ENCODE measurements at places on chromosomes 12 and 14.

DNA sequence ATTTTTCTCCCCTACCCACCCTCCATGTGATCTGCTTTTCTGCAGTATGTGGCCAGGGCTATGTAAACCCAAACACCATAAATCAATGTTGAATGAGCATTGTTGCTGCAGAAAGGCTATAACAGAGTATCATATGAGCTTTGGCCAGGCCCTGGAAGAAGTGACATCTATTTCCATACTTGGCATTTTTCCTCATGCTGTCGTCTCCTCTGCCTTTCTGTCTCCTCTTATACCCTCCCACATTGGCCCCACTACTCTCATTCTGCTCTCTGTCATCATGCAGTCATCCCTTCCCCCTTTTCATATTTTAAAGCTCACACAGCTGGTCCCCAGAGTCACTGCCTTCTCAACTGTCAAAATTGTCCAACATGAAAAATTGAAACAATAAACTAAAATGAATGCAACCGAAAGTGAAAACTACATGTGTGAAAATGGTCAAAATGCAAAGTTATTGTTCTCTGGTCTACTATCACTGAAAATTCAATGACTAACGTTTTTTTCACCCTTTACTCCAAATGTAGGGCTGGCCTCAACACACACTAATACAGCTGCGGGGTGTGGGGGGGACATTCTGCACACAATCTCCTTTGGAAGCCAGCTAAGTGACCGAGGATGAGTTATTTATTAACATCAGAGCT is 290.7 kb upstream of the TMPO start:
- no peak for DNase-seq

DNA sequence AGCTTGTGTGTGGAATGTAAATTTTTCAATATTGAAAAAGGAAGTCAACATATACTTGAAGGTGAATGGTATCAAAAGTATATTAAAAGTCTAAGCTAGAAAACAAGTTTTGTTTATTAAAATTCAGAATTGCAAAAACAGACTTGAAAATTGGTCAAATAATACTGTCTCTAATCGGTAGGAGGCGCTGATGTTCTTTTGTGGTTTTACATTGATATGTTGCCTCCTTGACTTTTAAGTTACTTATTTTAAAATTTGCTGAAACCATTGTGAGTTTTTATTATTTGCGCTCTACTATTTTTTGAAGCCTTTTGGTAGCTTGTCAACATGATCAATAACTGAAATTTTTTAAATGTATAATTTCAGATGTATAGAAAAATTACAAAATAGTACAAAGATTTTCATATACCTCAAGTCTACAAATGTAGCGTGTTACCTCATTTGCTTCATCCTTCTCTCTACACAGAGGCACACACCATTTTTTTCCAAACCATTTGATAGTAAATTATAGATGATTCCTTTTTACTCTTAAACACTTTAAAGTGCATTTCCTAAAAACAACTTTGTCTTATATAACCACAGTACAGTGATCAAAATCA is 6.9 kb downstream of the RTRAF start:
- DNase-seq = peak; percentile 49

DNA sequence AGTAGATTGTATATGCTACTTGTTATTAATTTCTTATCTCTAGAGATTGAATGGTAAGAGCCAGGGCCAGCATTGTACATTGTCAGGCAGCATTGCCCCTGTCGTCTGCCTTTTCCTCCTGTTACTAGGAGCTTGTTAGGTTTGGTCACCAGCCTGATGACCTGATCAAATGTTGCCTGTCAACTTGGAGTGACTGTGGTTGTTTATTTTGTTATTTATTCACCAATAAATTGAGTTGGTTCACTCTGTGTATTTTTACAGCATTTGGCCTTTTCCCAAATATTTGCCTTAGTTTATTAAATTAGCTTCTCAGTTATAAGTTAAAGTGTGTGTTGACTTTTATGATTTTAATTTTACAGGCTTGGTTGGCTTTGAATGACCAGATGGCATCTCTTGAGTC is 88.4 kb downstream of the PRKCH start:
- no peak for DNase-seq

- DNase-seq = no peak
These were observed 1029.8 kb upstream of the TMEM132C start for GRCh38 chr12:127237151-127237550.

- DNase-seq = no peak
These were observed 159.3 kb downstream of the PDE3A start for GRCh38 chr12:20527417-20528163.

DNA sequence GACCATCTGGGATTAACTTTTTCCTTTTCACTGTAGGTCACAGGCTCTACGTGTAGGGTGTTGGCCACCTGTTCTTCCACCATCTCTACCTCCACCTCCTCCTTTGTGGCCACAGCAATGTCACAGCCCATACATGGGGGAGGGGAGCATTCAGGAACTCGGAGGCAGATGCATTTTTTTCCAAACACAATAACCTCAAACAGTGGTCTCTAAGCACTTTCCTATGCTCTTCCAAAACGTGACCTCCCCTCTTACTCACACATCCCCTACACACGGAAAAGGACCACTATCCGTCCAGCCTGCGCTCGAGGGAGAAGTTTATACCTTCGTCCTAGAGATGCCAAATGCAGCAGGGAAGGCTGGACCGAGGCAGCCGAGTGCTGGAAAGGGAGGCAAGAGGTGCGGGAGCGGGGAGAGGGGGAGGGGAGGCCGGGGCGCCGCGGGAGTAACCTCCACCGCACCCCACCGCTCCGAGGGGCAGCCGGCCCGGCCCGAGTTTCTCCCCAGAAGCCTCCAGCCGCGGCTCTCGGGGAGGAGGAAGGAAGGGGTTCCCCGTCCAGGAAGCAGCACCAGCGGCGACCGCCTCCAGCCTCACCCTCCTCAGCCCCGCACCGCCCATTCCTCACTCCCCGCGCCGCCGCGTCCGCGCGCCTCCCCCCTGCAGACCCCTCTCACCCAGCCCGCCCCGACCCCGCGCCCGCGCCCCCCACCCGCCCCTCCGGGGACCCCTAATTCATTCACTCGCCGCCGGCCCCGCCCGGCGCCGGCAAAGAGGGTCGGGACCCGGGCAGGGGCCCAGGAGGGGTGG is 594 bp downstream of the KRAS start:
- peak; percentile 35 for DNase-seq

Data from CD4-positive, alpha-beta T cell treated with Interleukin-15 for 4 hours (primary cell).